ENCODE measurements at places on chromosomes 7 and 10.

DNA sequence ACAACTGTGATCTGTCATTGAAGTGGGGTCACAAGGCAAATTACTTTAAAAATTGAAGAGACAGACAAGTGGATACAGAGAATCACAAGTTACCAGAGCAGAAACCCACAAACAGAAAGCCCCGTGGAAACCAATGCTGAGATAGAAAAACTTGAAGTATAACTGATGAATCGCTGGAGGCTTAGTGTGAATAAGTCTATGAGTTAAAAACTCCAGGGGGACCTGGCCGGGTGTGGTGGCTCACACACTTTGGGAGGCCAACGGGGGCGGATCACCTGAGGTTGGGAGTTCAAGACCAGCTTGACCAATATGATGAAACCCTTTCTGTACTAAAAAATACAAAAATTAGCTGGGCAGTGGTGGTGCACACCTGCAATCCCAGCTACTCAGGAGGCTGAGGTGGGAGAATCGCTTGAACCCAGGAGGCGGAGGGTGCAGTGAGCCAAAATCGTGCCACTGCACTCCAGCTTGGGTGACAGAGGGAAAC is 69.7 kb upstream of the ZNRF2 start:
- no peak for DNase-seq

DNA sequence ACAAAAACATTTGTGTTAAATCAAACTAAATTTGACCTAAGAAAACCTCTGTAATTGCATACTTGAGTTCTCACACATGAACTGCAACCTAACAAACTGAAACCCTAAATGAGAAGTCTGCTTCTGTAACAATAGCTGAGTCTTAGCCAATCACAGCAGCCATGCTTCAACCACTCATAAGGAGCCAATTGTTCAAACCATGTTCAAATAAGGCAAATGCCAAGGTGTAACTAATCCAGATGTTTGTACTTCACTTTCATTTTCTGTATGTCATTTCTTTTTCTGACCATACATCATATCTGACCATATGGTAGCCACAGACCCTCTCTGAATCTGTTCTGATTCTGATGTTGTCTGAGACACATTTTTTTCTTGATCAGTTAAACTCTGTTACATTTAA is 47.5 kb upstream of the ANTXRL start:
- no peak for DNase-seq

GRCh38 chr7:47188136-47188535 is 393.8 kb downstream of the TNS3 start:
- no peak for DNase-seq

DNA sequence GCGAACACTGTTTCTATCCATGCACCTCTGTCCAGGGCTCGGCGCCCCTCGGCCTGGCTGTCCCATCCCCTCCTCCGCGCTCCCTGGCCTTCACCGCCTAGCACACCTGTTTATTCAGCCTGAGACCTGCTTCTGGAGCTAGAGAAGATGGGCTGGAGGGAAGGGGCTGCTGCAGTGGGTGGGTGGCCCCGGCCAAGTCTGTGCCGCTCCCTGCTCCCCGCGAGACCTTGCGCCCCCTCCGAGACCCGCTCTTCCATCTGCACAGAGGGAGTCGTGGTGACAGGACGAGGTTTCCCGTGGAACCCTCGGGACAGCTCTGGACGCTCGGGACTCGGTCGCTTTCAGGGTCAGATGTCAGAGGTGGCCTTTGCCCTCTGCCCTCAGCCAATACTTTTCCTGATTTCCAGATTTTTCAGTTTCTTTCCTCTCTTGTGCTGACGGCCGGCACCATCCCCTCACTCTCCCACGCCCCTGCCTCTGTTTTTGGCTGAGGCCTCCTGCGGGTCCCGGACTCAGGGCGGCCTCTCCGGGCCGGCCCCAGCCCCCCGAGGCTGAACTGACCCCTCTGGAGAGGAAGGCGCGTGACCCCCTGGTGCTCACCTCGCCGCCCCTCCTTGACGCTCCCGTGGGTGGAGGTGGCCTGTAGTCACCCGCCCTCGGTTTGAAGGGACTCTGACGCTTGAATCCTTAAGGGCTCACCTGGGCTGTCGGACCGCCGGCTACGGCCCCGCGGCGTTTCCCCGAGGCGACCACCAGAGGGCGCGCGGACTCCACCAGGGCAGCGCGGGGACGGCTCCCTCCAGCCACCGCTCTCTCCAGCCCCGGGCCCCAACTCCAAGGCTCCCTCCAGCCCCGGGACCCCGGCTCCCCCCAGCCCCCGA is 15.6 kb downstream of the SHH start:
- peak; percentile 23 for DNase-seq

GRCh38 chr10:104281694-104282093 is 12.7 kb downstream of the GSTO2 start:
- DNase-seq: no peak

DNA sequence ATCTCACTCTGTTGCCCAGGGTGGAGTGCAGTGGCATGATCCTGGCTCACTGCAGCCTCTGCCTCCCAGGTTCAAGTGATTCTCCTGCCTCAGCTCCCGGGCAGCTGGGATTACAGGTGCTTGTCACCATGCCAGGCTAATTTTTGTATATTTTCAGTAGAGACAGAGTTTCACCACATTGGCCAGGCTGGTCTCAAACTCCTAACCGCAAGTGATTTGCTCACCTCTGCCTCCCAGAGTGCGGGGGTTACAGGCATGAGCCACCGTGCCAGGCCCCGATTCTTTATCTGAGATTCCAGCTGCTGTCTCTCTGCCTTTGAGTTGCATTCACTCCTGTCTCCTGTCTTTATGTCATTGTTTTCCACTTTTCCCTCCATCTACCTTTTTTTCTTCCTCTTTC is 168.7 kb downstream of the TMEM178B start:
- DNase-seq: no peak

DNA sequence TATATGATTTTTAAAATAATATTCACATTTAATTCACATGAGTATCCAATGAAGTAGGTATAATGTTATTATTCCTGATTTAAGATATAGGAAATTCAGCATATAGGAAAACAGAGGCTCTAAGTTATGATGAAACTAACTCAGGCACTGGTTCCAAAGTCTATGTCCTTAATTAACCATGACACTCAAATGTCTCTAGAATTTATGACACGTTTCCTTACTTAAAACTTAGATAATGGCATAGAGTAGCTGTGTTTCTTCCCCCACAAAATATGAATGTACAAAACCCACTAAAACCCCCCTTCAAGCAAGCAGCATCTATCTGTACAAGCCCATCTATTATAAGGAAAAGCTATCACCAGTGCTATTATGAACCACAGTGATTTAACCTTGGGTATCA is 72.9 kb upstream of the CDK1 start:
- no peak for DNase-seq

GRCh38 chr10:23755556-23755955 is 316.7 kb downstream of the OTUD1 start:
- DNase-seq: no peak

- DNase-seq: no peak
These were observed at the start of gene CPN1 for GRCh38 chr10:100081075-100082001. TSS of gene CPN1 (minus strand) at chr10:100081869. CDS start at chr10:100081625, 244 bp downstream.

DNA sequence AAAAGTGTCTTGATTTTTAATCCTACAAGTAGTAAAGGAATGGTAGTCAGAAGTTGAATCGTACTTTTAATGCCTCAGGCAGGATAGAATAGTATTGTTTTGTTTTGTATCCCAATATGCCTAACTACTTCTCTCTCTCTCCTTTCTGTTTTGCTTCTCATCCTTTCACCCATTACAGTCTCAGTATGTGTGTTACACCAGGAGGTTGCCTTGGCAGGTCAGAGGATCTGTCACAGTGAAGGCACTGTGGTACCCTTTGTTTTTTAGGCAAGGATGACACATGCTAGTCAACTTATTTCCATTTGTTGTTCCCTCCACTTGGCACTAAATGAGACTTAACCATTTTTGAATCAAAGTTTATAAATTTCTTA is 94.4 kb downstream of the MAPK8 start:
- no peak for DNase-seq

- no peak for DNase-seq
These were observed 573.6 kb downstream of the DNAJB6 start for GRCh38 chr7:157910446-157910845.

GRCh38 chr7:25303281-25304181 is 75.2 kb upstream of the NPVF start:
- DNase-seq: no peak

DNA sequence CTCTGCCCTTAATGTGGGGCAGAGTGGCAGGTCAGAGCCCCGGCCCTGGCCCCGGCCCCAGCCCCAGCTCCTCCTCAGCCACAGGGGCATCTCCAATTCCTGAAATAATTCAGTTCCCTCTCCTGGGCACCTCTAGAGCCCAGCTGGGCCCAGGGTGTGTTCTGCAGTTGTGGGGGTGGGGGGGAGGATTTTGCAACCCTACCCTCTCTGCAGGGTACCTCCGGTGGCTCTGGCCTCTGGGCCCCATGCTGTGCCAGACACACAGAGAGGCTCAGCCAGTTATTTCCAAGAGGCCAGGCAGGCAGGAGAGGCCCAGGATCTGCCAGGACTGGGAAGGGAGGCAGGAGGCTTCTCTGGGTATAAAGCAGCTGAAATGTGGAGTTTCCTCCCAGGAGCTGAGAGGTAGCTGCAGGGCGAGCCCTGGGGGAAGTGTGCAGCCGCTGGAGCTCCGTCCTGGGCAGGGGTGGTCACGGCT is 47.9 kb downstream of the PWWP2B start:
- DNase-seq: no peak

GRCh38 chr10:132324186-132324585 is 7.8 kb upstream of the LRRC27 start:
- no peak for DNase-seq

- DNase-seq: no peak
These were observed 334.8 kb downstream of the WDR11 start for GRCh38 chr10:121185816-121186455.

DNA sequence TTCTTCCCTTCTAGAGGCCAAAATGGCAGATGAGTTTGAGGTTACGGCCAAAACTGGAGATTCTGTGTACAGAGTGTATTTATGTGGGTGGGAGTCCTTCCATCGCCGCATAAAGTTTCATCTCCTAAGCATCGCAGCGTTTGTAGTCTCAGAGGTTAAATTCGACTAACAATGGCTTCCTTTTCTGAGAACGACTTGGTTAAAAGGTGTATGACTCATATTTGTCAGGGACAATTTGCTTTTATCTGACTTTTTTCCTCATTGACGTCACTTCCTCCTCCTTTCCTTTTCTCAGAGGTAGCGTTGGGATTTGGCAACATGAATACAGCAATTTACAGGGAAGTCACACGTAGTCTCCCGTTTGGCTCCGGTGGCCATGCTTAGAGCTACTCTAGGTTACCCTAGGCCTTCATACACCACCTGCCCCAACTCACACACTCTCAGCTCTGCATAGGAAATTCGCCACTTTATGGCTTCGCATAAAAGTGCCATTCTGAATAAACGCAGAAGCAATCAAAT is 37.6 kb upstream of the TCF7L2 start:
- DNase-seq: no peak

- no peak for DNase-seq
These were observed 92.1 kb downstream of the SIRT1 start for GRCh38 chr10:67976292-67977245.

GRCh38 chr7:112573302-112574039 is 92.7 kb downstream of the LSMEM1 start:
- no peak for DNase-seq

- no peak for DNase-seq
These were observed 109.0 kb downstream of the CCDC71L start for GRCh38 chr7:106551936-106552335.

- DNase-seq: no peak
These were observed 11.9 kb upstream of the PLEKHA1 start for GRCh38 chr10:122362621-122363020.

- no peak for DNase-seq
These were observed 324.8 kb downstream of the SFMBT2 start for GRCh38 chr10:7085913-7086589.

DNA sequence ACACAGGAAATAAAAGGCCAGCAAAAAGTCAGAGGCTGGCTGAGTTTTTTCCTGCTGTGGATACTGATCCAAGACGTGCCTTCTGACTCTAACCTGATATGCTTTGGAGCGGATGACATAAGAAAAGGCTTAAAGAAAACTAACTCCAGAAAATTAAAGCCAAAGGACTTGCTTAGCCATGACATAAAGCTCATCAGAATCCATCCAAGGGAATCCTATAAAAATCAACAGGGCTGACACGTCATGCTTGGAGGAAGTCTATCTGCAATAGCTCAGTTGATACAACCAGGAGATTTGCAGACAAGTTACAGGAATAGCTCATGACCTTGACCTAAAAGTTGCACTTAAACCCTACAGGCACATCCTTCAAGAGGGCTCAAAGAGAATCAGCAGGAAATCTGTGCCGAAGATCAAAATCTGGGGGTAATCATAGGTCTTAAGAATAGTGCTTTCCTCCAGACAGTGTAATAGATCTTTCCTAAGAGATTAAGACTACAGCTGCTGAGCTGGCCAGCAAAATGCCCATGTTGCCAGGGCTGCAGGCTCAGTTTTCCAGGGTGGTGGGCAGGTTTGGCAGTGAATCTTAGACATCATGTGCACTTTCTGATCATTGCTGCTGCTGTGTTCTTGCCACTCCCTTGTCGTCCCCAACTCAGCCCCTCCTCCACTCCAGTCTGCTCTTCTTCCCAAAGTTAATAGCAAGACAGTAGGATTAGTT is 111.5 kb upstream of the SVIL start:
- DNase-seq: no peak

DNA sequence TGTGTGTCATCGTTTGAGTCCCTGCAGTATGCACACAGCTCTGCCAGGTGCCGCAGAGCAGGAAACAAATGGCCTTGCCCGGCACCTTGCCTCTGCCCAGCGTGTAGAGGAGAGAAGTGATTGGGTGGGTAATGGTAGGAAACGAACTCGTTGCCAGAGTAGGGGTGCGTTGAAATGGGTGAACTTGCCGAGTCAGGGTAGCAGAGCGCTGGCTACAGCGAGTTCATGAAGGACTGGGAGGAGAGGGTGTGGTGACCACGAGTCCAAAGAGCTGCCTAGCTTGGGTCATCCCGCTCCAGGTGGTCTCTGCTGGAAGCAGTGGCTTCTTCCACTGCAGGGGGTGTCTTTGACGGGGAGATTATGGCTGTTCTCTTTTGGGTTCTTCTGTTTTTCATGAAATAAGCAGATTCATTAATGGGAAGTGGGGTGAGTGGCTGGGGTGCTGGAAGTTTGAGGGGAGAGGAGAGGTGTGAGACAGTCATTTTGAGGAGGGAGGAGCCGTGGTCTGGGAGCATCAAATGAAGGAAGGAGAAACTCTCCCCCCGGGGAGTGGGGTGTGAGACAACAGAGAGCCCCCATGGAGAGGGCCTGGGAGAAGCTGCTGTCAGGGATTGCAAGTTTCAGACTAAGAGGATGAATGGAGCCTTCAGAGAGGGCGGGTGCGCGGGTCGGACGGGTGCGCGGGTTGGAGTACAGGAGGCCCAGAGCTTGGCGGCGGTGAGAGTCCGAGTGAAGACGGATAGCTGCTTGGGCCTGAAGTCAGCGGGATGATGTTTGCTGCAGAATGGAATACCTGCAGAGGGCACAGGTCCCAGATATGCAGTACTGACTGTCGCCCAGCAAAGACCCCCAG is 26.2 kb downstream of the PPP2R2D start:
- DNase-seq: no peak

DNA sequence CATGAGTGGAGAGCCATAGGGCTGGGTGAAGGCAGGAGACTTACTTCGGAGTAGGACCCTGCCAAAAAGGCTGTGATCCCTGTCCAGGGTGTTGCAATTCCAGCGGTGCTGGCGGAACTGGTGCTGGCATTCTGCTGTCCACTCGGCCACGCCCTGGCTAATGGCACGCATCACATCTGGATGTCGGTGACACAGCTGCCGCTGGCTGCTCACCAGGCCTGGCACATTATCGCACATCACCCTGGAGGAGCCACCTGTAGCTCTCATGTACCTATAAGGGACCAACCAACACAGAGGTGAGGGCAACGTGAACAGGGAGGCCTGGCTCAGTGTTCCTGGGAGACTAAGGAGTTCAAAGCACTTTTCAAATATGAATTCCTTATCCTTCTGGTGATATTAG is 2.3 kb downstream of the WNT2 start:
- DNase-seq: no peak

Data from stimulated activated CD8-positive, alpha-beta memory T cell treated with anti-CD3 and anti-CD28 coated beads, Interleukin-7, amount 100 ng/mL, for 1 hour (primary cell).